Small intestine (tissue), 16 donors: ENCODE measurements at places on chromosomes 2 and 18. TPM values are rescaled to one million over a fixed set of nuclear protein-coding genes. Genes with fewer than 3 reads are reported as not detected.

The FHOD3 gene
- polyA plus RNA-seq: 1.9 TPM

The MRO gene
- 9.2 TPM for polyA plus RNA-seq

The AQP12B gene
- polyA plus RNA-seq: not detected

The CTNNA2 gene
- not detected for polyA plus RNA-seq

- DNase-seq: peak; percentile 98
These were observed 6.6 kb upstream of the CAB39 start for GRCh38 chr2:230706053-230706521.

DNA sequence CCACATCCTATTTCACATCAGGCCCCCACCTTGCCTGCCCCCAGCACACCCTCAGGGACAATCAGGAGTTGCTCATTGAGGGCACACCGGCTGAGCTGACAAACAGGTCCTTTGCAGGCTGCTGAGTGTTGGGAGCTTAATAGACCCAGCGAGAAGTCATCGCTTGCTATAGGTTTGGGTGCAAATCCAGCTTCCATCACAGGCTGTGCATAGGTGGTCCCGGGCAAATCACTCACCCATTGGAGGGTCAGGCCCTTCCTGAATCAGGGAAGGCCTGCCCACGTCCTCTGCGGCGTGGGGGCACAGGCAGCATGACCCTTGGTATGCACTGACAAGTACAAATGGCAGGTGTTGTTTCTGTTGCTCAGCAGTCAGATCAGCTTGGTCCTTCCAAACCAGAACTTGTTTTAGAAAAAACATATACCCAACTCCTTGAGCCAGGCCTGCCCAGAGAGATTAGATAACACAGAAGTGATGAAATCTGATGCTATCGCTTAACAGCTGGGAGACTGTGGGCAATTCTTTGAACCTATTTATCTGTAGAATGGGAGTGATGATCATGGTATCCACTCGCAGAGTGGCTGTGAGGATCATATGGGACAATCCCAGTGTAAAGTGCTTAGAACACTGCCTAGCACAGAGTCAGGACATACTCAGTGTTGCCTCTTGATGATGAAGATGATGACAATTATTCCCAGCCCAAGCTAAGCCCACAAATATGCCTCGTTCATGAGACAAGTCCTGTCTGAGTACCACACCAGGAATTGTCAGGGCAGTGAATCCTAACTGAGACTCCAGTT lies 34.9 kb downstream of the SMAD7 start:
- no peak for DNase-seq

GRCh38 chr18:50466634-50467033 lies 91.8 kb downstream of the SKA1 start:
- DNase-seq: no peak
